Activated CD8-positive, alpha-beta memory T cell treated with anti-CD3 and anti-CD28 coated beads, Interleukin-2, amount 50 U/mL, for 48 hours (primary cell): ENCODE measurements at places on chromosomes 3 and 15.
A peak's percentile ranks its signal among the peaks of the same experiment; 100 is the strongest.

- no peak for DNase-seq
These were observed 131.3 kb downstream of the TJP1 start for GRCh38 chr15:29690765-29691475.

DNA sequence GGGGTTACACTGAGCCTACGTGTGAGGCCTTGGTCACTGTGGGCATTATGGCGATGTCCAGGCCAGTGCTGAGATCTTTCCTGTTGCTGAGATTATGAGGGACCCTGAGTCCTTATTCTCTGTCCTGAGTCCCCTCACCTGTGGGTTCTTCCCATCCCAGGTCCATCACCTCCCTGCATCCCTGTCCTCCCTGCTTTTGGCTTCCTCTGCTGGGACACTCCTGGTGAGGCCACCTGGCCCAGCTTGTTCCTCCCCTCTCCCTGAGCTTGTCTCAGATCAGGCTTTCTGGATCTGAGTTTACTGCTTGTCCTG lies 36.1 kb downstream of the AMOTL2 start:
- no peak for DNase-seq

DNA sequence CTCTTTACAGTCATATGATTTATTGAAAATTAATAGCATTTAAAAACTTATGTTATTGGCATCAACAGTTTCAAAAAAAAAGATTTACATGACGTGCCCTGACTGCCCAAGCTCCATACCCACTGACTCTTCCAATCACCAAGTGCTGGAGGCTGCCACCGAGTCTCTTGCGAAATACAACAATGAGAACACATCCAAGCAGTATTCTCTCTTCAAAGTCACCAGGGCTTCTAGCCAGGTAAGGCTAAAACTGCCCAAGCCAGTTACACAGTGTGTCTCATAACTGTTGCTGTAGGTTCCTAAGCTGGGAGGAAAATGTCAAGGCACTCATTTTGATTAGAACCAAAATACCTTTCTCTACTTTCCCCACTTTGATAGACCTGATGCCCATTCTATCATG lies 4.5 kb downstream of the FETUB start:
- DNase-seq: no peak

GRCh38 chr15:75347222-75348033 lies 589 bp downstream of the NEIL1 start:
- DNase-seq: peak; percentile 73

- DNase-seq: peak; percentile 39
These were observed 183.1 kb downstream of the UACA start for GRCh38 chr15:70580286-70580685.
